ENCODE measurements at places on chromosomes 4 and X.

DNA sequence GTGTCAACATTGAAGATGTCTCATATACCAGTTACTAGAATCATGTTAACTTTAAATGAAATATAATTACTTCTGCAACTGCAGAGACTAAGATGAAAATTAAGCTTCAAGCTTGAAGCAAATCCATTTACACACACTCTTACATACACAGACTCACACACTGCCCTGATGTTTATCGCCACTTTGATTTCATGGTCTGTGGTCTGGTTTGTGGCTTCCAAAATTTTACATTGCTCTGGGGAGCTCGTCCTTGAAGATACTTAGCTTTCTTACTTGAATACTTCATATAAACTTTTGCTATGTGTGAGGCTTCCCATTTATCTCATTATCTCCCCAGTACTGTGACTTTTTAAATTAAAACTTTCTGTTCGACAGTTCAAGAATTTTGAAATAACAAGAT, 35.8 kb downstream of the ARHGEF38 start:
- DNase-seq = no peak

GRCh38 chr4:183905081-183905592, at the start of gene STOX2:
Gene STOX2 (plus strand): TSS chr4:183905307. CDS start chr4:183906791, 1,484 bp downstream.
- DNase-seq = peak; percentile 55

DNA sequence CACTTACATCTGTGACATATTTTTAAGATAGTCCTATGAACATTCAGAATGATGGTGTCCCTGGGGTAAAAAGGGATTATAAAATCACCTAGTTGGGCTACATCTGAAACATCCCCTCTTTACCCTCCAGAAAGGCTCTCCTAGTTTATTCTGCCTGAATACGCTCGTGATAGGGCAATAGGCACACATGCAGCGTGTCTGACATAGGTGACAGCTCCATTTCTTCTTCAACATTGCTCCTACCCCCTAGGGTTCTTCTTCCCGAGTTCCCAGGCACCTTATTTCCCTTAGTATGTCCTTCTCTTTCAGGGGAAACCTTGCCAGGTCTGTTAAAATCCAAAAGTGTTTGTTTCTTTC, 27.1 kb upstream of the CFAP299 start:
- no peak for DNase-seq

GRCh38 chr4:98517218-98518021, 141.0 kb downstream of the TSPAN5 start:
- DNase-seq = no peak

DNA sequence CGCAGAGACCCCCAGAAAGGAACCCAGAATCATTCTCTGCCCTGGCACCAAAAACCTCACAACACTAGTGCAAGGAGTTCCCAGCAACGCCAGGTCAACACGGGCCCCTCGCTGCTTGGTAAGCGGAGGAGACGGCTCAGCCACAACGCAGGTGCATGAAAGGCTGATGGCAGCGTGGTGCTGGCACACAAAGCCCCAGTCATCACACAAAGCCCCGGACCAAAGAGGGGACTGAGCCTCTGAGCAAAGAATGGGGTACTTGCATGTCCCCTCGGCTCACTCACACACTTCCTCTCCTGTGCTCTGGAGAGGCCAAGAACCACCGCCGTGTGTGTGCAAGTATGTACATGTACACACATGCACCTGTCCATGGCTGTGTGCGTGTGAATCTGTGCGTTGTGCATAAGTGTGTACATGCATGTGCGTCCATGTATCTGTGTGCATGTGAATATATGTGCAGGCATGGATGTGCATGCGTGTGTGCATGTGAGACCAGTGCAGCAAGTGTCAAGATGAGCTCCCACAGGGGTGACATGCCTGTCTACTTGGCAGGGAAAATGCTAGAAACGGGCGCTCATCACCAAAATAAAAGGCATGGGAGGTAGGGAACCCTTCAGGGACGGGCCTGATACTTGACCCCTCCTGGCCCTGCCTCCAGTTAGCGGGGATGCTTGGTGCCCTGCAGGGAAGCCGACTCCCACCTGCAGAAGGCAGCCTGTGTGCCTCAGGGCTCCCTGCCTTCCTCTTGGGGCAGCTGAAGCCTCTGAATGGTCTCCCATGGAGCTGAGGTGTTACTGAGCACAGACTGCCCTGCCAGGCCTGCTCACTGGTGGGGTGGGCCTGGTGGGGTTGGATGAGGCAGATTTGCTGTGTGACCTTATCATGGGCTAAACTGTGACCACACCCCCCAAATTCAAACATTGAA, 60.4 kb downstream of the ZFYVE28 start:
- no peak for DNase-seq

DNA sequence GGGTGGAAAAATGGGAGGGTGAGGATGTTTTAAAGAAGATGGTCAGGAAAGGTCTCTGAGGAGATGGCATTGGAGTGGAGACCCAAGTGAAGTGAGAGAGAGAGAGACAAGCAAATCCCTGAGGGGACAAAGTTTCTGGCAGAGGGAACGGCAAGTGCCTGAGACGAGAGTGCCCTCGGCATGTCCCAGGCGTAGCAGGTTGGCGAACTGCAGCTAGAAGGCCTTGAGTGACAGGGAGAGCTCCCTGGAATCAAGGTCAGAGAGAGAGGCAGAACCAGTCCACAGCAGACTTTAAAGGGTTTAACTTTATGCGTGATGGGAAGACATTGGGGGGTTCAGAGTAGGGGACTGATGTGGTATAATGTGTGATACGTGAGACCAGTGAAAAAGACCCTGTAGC, 150.2 kb upstream of the HAND2 start:
- no peak for DNase-seq

- DNase-seq = no peak
Measured at GRCh38 chr4:108425988-108426387, 194.4 kb upstream of the RPL34 start.

GRCh38 chr4:176882206-176882605, 89.5 kb upstream of the VEGFC start:
- DNase-seq = no peak

DNA sequence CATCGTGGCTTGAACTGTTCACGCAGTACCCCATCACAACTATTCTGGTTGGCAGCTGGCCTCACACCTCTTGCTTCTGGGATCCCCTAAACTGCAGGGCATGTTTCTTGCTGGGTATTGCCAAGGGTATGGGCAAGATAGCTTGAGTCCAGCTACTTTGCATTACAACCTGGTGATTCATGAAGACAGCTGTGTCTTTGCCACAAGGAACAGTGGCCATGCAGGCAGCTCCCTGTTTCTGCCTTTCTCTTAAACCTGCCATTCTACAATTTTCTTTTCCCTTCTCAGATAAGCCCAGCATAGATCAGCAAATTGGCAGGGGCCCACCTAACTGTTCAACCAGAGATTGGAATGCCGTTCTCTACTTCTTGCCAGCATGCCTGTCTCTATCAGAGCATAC, 42.8 kb downstream of the TENM3 start:
- DNase-seq = no peak

- DNase-seq = no peak
Measured at GRCh38 chr4:106588891-106589290, 220.3 kb upstream of the GIMD1 start.

DNA sequence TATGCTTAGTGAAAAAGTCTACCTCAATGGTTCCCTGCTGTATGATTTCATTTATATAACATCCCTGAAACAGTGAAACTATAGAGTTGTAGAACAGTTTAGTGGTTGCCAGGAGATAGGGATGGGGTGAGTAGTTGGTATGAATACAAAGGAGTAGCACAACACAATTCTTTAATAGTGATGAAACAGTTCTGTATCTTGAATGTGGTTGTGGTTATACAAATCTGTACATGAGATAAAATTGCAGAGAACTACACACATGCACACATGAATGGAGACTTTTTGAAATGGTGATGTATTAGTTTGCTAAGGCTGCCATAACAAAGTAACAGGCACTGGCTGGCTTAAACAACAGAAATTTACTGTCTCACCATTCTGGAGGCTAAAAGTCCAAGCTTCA, 677.1 kb downstream of the ADGRL3 start:
- no peak for DNase-seq

DNA sequence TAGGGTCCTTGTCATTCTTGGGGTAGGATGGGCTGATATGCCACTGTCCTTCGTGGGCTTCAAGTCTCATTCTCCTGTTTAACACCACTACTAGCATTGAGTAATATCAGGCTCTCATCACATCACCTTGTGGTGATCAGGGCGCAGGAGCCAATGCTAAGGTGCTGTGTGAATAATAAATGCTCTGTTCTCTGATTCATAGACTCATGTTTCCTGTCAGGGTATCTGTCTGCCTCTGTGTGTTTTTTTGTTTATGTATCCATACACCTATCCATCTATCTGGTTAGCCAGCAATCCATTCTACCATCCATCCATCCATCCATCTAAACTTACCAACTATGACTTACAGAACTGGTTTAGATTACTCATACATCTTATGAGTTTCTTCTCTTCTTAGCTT, 525.1 kb upstream of the ATOH1 start:
- no peak for DNase-seq

DNA sequence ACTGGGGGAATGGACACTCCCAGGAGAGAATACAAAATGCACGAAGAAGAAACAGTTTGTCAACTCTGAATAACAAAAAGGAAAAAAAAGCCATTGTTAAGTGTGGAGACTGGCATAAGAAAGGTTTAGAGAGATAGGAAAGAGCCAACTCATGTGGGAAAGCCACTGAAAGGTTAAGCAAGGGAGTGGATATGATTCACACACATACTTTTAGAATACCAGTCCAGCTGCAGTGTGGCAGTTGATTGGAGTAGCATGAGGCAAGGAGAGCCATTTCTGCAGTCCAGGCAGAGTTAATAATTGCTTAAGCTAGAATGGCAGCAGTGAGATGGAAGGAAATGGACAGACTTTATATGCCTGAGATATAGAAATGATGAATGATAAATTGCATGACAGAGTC, 36.9 kb upstream of the ADAD1 start:
- DNase-seq = no peak

DNA sequence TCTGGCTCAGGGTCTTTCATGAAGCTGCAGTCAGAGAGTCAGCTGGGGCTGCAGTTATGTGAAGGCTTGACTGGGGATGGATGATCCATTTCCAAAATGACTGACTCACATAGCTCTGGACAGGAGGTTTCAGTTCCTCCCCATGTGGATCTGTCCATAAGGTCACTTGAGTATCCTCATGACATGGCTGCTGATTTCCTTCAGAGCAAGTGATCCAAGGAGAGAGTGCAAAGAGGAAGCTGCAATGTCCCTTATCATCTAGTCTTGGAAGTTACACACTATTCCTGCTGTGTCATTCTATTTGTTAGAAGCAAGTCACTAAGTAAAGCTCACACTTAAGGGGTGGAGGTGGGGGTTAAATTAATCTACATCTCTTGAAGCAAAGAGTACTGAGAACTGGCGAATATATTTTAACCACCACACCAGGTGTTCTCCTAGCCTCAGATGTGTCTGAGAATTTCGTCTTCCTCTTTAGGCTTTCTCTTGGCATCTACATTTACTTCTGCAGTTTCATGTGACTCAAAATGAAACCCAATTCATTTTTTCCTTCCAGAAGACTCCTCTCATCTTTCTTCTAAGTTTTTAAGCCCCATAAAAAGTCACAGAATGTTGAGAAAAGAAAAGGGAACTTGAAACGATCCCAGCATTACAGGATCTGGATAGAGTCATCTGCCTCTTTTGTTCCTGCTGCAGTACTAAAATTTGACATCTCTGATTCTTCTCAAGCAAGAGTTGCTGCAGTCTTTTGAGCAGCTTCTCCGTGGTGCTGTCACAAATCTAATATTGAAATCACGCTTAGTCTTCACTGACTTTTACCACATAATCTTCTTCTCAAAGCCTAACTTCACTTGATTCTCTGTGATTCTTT, 3.8 kb upstream of the GRPR start:
- DNase-seq = no peak

DNA sequence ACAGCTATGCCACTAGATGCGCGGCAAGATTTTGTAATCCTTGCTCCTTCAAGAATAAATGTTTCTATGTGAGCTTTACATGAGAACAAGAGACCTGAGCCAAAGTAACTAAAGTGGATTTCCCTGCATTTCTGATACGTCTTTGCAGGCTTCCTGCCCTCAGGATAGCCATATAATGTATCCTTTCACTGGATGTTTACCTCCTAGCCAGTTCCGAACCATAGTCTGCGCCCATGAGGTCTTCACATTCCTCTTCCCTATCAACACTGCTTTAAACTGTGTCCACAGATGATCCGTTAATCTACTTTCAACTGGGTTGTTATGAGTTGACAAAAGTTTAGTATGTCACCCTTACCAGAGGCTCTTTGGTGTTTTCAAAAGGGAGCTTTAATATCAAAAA, 1889.1 kb upstream of the AGA start:
- no peak for DNase-seq

GRCh38 chr4:159145992-159146330, 43.1 kb downstream of the RAPGEF2 start:
- no peak for DNase-seq

DNA sequence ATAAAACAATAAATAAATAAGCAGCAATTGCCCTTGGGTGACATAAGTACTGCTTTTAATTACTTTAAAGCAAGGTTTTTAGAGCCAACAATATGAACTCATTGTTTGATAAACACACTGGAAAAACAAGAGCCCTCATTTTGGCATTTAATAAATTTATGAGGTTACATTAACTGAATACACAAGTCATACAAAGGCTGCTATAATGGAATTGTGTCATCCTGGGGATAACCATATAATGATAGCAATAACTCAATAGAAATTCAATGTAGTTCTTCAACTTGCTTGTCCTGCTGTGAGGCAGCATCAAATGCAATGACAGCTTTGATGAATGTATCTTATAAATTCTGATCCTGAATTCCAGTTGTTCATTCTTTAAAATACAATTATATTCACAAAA, 1512.5 kb downstream of the STIM2 start:
- DNase-seq = no peak

GRCh38 chr4:121789455-121789854, 11.7 kb upstream of the EXOSC9 start:
- no peak for DNase-seq

- peak; percentile 69 for DNase-seq
Measured at GRCh38 chr4:159048166-159048886, 54.6 kb upstream of the RAPGEF2 start.

DNA sequence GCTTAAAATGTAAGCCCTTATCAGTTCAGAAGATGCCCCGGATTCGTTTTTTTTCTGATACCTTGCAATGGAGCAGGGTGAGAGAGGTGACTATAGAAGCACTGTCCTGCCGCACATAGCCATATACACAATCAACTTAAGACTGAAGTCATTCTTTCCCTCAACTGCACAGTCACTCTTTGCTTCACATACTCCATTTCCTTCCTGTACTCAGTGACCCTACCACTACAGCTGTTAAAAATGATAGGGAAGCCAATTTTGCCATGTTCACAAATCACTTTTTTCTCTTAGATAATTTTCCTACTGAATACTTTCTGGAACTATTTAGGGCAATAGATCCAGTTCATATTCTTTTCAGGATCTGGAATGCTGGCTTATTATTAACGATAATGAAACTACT, 300.0 kb downstream of the ANK2 start:
- DNase-seq = no peak

GRCh38 chrX:14851526-14851925, 21.3 kb downstream of the FANCB start:
- DNase-seq = no peak

GRCh38 chr4:99459546-99460042, 24.5 kb upstream of the ADH7 start:
- no peak for DNase-seq
